Bronchial epithelial cell (primary cell): ENCODE measurements at places on chromosomes 6 and 20. TPM values are rescaled to one million over a fixed set of nuclear protein-coding genes. Genes with fewer than 3 reads are reported as not detected.
A peak's percentile ranks its signal among the peaks of the same experiment; 100 is the strongest.

The SIRT5 gene
- 10.8 and 15.7 TPM in 2 replicates for total RNA-seq

DNA sequence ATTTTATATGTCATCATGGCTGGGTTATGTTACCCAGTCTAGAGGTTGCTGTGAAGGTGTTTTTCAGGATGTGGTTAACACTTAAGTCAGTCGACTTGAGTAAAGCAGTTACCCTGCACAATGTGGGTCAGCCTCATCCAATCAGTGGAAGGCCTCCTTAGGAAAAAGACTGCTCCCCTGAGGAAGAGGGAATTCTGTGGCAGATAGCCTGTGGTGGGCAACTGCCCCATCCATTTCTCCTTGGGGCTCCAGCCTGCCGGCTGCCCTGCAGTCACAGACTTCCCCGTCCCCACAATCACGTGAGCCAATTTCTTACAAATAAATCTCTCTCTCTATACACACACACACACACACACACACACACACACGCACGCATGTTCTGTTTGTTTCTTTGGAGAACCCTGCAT lies 34.5 kb upstream of the MPC1 start:
- no peak for DNase-seq

The C6orf47 gene
- total RNA-seq = 28.4 and 30.5 TPM in 2 replicates

The PERP gene
- 161 and 401 TPM in 2 replicates for total RNA-seq

The ZGPAT gene
- 17.7 and 25.5 TPM in 2 replicates for total RNA-seq

DNA sequence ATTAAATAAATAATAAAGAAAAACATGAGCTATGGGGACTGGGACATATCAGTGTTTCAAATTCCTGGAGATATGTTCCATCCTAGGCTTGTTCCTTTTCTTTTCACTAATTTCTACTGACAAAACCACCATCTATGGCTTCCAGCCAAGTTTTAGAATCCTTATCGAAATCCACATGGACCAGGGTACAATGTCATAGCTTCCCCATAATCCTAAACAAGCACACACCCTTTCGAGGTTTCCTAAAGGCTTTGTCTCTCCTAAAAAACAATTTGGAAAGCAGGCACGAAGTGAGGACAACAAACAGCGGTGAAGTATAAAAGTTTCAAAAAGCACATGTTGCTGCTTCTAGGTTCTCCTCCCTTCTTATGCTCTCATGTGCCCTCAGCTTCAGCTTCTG lies 13.3 kb upstream of the DST start:
- DNase-seq = no peak

The PRELID3B gene
- total RNA-seq = 160 and 202 TPM in 2 replicates

GRCh38 chr20:41631826-41632225 lies 13.6 kb upstream of the CHD6 start:
- no peak for DNase-seq

The NCOA5 gene
- 7.9 and 9.5 TPM in 2 replicates for total RNA-seq

- DNase-seq = peak; percentile 4
Observed at GRCh38 chr6:51963980-51964379, 123.4 kb downstream of the PKHD1 start.

- peak; percentile 100 for DNase-seq
Observed at GRCh38 chr6:158849899-158850806, 31.0 kb upstream of the EZR start.

The MDFI gene
- 57.1 and 61.3 TPM in 2 replicates for total RNA-seq

The CCM2L gene
- total RNA-seq = not detected in 2 replicates

- no peak for DNase-seq
Observed at GRCh38 chr20:10249822-10250221, 31.2 kb downstream of the SNAP25 start.

DNA sequence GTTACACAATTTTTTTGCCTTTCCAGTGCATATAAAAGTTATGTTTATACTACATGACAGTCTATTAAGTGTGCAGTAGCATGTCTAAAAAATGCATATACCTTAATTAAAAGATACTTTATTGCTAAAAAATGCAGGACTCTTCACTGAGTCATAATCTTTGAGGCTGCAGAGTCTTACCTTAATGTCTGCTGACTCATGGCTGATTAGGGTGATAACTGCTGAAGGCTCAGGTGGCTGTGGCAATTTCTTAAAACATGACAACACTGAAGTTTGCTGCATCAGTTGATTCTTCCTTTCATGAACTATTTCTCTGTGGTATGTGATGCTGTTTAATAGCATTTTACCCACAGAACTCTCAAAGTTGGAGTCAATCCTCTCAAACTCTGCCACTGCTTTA lies 19.1 kb downstream of the ZSCAN23 start:
- peak; percentile 51 for DNase-seq

The CCN6 gene
- not detected in 2 replicates for total RNA-seq

- DNase-seq = no peak
Observed at GRCh38 chr6:97066056-97066455, 141.5 kb downstream of the KLHL32 start.

DNA sequence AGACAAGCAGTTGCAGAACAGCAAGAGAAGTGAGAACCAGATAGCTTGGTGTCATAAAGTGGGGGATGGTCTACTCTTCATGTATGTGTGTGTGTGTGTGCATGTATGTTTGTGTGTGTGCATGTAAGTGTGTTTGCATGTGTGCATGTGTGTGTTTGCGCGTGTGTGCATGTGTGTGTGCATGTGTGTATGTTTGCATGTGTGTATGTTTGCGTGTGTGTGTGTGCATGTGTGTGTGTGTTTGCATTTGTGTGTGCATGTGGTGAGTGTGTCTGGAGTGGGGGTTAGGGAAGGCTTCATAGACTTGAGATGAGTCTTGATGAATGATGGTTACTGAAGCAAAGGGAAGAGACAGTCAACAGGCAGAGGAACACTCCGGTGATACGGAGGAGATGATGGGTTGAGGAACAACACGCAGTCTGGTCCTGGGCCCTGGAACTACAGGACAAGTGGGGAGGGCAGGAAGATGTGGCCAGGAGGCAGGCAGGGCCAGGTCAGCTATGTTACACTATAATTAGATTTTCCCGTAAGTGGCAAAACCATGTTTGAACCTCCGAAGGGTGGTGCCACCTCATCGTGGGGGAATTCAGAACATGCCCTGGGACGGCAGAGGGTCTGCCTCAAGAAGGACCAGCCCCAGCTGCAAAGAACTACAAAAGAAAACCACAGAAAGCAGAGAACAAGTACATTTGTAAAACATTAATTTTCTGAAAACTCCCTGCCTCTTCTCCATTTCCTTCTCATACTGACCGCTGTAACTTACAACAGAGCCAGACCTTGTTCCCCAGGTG lies 38.7 kb upstream of the PDE10A start:
- DNase-seq = no peak

DNA sequence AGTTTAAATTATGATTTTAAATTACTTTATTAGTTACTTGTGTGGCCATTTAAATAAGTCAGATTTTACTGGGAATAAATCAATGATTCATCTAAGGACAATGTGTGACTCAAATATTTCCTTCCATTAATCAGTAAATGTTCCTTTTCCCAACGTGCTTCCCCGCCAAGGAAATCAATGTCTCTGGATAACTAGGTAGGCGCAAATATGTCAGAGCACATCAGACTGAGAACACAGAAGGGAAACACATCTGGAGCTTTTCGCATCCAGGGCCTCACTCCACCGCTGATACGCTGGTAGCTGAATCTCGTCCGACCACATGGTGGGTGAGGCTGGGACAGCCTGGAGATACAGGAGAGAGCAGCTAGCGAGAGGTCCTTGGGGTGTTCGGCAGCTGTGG lies 56.4 kb upstream of the RPS6KA2 start:
- DNase-seq = peak; percentile 58

DNA sequence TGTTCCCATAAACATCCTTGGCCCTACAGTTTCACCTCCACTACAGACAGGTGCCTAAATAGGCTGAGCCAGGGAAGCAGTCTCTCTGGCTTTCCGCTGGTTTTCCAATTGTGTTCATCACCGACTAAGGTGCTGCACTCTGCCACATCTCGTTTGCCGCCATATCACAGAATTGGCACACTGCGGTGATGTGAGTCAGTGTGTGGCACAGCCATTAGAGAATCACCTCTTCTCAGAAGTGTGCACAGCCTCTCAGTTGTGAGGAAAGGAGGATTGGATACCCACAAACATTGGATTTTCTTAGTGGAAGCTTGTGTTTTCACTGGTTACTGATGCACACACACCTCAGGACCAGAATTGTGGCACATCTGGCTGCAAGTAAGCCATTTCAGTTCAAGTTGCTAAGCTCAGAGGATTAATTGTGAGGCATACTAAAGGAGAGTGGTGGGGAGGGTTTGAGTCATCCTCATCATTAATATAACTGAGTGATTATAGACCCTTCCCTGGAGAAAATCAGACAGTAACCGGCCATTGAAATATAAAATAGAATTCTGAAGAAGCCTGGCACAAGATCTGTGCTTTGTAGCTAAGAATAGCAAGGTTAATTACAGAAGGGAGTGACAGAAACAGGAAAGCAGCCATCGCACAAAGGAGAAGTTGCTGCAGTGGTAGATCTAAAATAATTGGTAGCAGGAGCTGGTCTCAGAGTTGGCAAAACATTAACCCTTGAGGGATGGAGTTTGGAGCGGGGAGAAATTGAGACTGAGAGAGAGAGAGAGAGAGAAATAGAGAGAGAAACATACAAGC lies 506.9 kb downstream of the LMBRD1 start:
- DNase-seq = no peak
